ENCODE measurements at places on chromosomes 5 and 9.

GRCh38 chr5:150035139-150035895, 34.8 kb downstream of the HMGXB3 start:
- no peak for DNase-seq

GRCh38 chr9:68750786-68751185, 45.7 kb downstream of the PIP5K1B start:
- no peak for DNase-seq

- no peak for DNase-seq
Observed at GRCh38 chr9:85089188-85089969, 419.9 kb downstream of the NTRK2 start.

GRCh38 chr5:178674334-178674733, 47.5 kb upstream of the CLK4 start:
- DNase-seq: no peak

GRCh38 chr5:148966348-148966747, 96.5 kb downstream of the SH3TC2 start:
- no peak for DNase-seq

DNA sequence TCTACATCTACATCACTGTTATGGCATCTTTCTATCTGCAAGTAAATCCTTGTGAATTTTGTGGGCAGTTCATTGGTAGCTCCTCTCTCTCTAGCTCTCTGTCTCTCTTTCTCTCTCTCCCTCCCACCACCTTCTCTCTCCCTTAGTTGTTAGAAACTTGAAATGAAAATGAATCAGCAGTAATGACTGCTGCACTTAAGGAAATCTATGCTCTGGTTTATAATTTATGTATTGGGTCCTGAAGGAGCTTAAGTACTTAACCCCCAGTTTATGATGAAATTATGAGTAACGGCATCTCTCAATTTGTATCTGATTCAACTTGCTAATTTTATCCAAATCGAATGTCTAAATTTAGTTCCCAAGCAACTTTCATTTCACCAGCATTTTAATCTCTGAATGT, 52.0 kb upstream of the PTGER4 start:
- DNase-seq: no peak

- DNase-seq: no peak
Observed at GRCh38 chr9:90882991-90883600, 81.5 kb downstream of the SYK start.

DNA sequence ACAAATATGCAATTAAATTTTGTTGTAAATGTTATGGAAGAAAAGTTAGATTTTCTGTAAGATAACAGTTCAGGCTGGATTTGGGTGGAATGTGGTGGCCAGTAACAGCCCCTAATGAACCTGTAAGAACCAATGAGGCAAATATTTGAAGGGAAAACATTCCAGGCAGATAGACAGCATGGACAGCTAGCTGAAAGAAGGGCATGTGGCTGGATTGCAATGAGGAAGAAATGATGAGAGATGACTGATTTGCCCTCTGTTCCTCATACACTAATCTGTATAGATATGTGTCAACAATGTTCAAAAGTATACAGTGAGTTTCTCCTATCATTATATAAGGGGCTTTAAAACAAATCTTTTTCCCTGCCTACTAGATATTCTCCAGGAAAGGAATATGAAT, 58.8 kb downstream of the MAN2A1 start:
- no peak for DNase-seq

DNA sequence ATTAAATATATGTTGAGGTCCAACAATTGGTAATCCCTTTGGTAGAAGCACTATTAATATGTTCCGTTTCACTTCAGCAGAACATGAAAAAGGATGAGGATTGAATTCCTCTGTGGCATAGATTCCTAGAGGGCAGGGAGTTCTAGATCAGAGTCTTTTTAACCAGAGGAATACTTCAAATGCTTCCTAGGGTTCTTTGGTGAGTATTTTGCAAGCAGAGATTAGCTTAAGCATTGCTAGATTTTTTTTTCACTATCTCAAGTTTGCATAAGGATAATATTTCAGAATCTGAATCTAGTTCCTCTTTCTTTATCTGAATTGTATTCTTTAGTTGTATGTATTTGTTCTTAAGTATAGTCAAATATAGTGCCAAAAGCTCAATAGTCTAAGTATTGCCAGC, 116.6 kb upstream of the ADAMTSL1 start:
- DNase-seq: no peak

- DNase-seq: no peak
Observed at GRCh38 chr5:30607301-30607894, 586.1 kb upstream of the CDH6 start.

DNA sequence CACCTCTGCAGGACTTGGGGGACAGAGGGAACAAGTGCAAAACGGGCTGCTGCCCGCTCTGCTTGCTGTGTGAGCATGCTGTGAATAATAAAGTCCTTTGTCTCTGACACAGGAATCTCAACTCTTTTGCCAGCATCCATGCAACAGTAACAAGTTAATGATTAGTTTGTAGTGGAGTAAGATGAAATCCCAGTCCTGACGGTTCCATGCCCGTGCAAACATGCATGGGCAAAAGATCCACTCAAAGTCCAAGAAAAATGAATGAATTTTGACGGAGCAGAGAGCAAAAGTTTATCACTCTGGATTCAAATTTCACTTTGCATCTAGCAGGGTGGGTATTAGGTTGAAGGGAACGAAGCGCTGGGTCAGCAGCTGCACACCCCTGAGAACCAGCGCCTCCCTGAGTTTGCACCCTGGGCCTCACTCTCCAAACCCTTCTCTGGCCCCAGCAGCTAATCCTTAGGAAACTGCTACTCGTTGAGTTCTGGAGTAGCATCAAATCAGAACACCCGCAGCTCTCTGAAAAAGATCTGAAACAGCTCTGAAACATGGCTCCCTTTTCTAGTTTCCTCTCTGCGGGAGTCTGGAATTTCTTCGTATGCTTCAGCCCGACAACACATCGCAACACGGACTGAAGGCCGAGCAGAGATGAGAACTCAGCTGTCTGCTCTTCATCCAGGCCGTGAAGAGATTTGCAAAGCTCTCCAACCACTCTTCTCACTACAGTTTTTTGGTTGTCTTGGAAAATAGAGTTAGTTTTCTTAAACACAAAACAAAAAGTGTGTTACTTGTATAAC, 45.6 kb upstream of the RUFY1 start:
- no peak for DNase-seq

DNA sequence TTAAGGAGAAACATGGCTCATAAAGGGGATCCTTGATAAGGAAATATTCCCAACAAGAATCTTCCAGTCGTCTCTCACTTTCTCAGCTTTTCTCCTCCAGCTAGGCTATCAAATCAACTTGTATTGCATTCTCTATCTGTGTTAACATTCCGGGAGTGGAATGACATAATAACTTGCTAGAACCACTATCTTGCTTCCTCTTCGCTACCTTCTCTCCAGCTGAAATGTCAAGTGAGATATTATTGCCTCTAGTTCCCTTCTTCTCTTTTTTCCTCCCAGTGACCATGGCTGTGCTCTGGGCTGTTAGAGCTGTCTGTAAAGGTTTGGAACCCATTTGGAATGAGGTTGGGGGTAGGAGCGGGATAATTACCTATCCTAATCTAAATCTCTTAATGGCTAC, 1329.5 kb upstream of the WWC1 start:
- DNase-seq: no peak

GRCh38 chr5:167709625-167710024, 581.8 kb upstream of the WWC1 start:
- DNase-seq: no peak

DNA sequence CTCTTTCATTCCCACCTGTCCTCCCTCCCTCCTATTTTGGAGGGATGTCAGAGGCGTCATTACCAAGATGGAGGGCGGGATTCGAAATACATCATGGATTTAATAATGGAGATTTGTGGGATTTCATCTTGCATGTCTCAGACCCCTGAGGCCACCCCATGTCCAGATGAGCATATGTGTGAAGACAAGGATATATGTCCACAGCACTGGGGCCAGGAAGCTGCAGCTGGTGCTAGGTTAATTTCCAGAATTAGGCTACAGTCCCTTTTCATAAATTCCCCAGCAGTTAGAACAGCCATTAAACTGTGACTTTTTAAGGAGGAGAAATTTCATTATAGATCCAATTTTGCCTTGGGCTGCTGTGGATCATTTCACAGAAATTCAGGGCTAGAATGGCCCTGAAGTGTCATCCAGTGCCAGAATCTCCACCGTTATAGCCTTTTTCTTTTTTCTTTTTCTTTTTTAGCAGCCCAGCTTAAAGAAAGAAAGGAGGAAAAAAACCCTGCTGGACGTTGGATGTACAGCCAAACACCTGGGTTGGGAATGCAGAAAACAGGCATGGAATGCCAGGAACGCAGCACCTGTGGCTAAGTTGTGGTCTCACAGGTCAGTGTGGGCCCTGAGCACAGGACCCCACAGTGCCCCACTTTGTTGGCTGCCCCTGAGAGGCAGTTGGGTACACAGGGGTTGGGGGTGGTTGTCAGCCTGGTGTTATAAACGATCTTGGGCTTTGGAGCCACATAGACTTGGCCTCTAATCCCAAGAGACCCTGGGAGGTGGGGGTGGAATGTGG, 50.2 kb upstream of the CXCL14 start:
- DNase-seq: no peak

- DNase-seq: no peak
Observed at GRCh38 chr5:26833596-26833995, 204.8 kb downstream of the CDH9 start.

DNA sequence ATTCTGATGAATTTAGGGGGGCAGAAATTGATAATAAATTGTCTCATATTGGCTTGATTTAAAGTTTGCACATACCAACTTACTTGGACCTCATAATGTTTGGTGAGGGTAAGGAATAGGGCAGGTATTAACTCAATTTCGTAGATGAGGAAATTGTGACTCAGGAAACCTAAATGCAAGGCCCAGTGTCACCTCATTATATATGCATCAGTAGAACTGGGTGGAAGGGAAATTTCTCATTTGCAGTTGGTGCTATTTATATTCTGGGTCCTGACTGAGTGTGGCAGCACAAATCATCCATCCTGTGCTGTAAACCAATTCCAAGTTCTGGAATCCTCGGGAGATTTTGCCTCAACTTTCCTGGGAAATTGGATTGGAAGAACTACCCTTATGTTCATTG, 103.0 kb downstream of the SPATA31D1 start:
- no peak for DNase-seq

DNA sequence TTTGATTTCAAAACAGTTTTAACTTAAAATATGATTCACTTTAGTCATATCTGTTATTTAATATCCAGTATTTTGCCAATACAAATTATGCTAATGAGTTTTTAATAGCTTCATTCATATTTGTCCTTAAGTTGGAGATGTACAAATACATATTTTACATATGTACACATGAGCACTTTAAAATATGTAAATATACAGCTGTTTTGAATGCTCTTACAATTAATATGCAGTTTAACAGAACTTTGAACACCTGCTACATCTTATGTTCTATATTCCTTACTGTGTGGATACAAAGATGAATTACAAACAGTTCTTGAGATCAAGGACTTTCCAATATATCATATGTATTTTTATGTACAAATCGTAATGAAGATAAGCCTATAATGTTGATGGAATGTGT, 74.0 kb downstream of the CHSY3 start:
- DNase-seq: no peak

DNA sequence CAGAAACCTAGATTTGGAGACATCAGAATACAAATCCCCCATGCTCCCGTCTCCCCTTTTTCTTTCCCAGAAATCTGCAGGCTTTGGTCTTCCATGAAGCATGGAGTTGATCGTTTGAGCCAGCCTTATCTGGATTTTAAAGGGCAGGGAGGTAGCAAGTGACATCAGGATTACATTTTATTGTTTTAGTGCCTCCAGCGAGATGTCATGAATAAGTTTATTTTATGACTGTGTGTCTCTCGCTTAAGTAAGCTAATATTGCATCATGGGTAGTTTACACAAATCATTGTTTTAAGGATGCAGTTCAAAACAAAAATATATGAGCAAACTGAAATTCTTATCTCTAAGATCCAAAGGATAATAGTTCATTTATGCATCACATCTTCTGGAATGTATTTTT, 50.7 kb upstream of the TNFSF8 start:
- DNase-seq: no peak

DNA sequence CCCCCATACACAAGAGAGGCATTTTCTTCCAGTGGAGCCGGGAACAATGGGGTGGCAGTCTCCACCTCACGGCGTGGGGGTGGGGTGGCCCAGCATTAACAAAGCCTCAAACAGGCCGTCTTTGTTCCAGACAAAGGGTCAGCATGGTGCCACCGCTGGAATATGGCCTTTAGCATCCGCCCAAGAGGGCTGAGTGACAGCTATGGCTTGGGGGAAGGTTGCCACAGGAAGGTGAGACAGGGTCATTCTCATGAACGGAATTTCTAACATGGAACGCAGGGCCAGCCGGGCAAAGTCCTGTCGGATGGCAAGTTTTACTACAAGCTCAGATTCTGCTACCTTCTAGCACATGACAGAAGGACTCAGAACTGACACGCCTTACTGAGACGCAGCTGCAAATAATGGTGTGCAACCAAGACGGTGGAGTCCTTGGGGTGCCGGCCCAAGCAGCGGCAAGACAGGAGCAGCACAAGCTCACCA, 64.0 kb downstream of the OTULIN start:
- no peak for DNase-seq

- no peak for DNase-seq
Observed at GRCh38 chr9:3525096-3525835, 535 bp downstream of the RFX3 start.

DNA sequence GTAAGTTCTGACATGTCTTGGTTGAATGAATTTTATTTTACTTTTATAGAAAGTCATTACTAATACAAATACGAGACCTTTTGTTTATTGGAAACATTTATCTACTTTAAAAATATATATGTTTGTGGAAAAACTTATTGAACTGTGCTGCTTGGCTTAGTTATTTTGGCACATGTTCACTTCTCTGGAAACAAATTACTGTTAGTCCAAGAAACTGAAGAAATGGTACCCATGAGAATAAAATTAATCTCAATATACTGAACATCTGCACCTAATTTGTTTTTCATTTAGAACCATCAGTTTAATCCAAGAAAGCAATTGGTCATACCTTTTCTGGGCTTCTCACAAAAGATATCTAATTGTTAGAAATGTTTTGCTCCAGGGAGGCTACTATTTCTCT, 32.2 kb downstream of the INVS start:
- no peak for DNase-seq

- DNase-seq: peak; percentile 37
Observed at GRCh38 chr5:140130949-140131733, 5.4 kb downstream of the IGIP start.

- no peak for DNase-seq
Observed at GRCh38 chr5:78651468-78651867, 2.9 kb upstream of the LHFPL2 start.

DNA sequence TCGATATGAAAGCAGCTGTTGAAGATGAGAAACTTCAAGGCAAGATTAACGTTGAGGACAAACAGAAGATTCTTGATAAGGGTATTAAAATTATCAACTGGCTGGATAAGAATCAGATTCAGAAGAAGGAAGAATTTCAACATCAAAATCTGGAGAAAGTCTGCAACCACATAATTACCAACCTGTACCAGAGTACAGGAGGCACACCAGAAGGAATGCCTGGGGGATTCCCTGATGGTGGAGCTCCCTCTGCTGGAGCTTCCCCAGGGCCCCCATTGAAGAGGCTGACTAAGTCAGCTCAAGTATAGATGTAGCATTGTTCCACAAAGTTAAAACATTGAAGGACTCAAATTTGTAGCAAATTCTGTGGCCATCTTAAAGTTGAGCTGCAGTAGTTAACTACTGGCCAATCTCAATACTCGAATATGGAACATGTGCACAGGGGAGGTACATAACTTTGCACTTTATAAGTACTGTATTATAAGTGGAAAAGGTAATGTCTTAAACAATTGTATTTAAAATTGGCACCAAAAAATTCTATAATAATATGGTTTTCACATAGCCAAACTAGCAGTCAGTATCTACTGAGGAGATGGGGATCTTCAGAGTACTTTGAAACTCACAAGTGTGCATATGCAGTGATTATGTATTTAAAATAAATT, 237.5 kb downstream of the CHSY3 start:
- DNase-seq: no peak
